ENCODE measurements at places on chromosomes 16 and 17.

- no peak for DNase-seq
These were observed 25.7 kb downstream of the SLFN12 start for GRCh38 chr17:35406568-35406967.

GRCh38 chr16:24819462-24820040 is 26.2 kb upstream of the SLC5A11 start:
- DNase-seq: no peak

DNA sequence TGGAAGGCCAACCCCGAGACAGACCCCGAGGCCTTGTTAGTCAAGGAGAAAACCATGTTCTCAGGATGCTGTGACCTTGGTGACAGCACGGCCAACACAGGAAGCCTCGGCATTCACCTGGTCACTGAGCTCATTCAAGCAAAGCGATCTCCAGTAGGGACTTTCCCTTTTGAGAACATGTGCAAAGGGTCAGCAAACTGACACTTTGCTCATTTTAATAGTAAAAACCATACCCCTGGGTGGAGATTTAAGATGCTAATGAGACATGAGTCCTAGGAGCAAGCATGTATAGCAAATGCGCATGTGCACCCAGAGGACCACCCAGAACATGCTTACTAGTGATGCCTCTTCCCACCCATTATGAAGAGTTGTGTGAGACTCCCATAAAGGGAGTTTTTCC is 5.7 kb upstream of the SULT1A2 start:
- no peak for DNase-seq

- no peak for DNase-seq
These were observed 20.5 kb downstream of the SLC7A6 start for GRCh38 chr16:68284847-68285246.
